Inflammatory macrophage treated with lipopolysaccharide for 4 hours (primary cell): ENCODE measurements at places on chromosomes 5 and 9.
A peak's percentile ranks its signal among the peaks of the same experiment; 100 is the strongest.

GRCh38 chr5:136420168-136420898, 55.0 kb upstream of the TRPC7 start:
- DNase-seq: no peak

DNA sequence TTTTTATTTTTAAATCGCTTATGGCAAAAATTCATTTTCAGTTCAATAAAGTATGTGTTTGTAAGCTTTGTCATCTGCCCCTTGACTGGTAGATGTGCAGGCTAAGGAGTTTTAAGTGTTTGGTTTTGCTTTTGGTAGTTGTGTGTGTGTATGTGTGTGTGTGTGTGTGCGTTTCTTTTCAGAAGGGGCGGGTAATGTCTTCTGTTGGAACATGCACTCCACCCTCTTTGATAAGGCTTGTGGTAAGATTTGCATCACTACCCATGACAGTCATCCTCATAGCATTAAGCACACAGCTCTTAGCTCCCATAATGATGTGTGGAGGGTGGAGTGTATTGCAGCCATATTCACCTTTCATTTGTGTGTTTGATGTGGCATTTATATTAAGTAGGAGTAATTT, 92.1 kb upstream of the FSD1L start:
- DNase-seq: peak; percentile 6

DNA sequence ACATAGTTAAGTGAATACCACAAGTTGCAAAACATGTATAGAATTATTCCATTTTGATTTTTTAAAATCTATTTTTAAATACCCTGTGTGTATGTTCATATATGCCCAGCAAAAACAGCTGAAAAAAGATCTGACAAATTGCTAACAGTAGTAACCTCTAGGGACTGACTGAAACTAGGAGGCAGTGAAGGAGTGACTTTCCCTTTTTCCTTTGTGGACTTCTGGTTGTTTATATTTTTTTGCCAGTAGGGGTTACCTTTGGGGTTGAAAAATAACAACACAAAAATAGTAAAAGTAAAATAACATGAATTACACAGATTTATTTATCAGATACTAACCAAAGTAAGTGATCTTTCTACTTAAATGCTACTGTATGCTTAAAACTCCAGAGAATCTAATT, 2.9 kb downstream of the MEGF9 start:
- peak; percentile 43 for DNase-seq

DNA sequence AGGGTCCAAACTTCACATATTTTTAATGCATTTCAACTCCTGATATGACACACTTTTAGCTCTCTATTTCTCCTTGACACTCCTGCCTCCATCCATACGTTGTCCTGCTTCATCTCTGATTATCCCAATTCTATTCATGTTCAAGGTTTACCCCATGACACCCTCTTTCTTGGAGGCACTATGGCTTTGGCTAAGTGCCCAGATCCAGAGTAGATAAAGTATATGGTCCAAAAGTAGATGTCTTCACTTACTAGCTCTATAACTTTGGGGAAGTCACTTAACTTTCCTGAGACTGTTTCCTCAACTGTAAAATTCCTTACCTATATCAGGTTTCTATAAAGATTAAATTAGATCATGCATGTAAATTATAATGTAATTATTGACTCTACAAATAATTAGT, 36.1 kb downstream of the SLC22A5 start:
- no peak for DNase-seq

DNA sequence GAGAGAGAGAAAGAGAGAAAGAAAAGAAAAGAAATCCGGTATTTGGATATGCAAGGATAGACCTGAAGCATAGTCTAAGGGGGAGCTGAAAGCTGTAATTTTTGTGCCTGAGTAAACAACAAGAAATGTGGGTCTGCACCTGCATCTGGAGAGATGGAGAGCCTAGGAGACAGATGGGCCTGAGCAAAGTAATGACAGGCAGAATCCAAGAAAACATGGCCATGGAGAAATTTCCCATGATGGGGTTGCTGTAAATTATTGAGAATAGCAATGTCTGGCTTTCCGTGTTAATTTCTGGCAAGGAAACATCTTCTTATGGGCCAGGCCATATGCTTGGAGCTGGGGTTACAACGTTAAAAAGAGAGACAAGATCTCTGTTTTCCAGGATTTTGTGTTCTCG, 40.2 kb downstream of the YIPF5 start:
- DNase-seq: no peak

- DNase-seq: peak; percentile 5
These were observed 51.1 kb upstream of the ORM1 start for GRCh38 chr9:114271556-114272510.

DNA sequence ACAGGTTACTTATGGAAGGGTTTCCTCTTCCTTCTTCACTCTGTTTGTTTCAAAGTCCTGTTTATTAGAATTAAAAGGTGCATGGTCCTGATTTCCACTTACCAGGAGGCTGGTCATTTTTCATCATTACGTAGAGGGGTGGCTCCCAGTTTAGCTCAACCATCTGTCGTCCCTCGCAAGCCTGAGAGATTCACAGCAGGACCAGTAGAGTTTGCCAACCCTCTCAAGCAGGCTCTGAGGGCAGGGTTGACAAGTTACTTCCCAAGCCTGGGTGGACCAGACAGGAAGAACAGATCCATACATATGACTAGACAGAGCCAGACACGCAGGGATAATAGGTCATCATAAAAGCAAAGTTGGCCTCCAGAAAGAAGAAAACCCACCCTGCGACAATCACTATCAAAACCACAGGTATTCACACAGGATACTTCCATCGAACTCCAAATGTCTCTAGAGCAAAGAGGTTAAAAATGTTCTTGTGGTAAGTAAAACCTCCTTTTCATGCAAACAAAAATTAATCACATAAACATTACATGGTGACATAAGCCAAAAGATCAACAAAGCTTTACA, 151.9 kb downstream of the ELAVL2 start:
- DNase-seq: no peak

- peak; percentile 86 for DNase-seq
These were observed 269.4 kb upstream of the PTGER4 start for GRCh38 chr5:40410231-40410861.

GRCh38 chr9:118561051-118561450, 808.2 kb downstream of the BRINP1 start:
- DNase-seq: no peak

- no peak for DNase-seq
These were observed 322.1 kb downstream of the DEPDC1B start for GRCh38 chr5:60377826-60378225.

DNA sequence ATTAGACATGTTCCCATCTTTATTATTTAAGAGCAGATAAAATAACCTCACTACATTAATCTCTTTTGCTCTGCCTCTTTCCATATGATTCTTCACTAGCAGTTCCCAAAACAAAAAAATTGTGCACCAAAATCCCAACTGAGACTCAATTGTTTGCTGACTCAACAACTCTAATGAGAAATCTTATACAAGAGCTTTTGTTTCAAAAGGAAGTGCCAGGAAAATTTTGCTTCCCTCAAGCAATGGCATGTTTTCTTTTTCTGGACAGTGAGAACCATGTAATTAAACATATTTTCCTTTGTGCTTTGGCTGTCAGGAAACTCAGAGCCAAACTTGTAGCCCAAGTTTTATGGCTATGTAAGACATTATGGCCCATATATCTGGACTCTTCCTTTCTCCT, 62.0 kb downstream of the TMC1 start:
- no peak for DNase-seq

GRCh38 chr9:110364451-110364850, 26.8 kb upstream of the TXNDC8 start:
- DNase-seq: peak; percentile 30

DNA sequence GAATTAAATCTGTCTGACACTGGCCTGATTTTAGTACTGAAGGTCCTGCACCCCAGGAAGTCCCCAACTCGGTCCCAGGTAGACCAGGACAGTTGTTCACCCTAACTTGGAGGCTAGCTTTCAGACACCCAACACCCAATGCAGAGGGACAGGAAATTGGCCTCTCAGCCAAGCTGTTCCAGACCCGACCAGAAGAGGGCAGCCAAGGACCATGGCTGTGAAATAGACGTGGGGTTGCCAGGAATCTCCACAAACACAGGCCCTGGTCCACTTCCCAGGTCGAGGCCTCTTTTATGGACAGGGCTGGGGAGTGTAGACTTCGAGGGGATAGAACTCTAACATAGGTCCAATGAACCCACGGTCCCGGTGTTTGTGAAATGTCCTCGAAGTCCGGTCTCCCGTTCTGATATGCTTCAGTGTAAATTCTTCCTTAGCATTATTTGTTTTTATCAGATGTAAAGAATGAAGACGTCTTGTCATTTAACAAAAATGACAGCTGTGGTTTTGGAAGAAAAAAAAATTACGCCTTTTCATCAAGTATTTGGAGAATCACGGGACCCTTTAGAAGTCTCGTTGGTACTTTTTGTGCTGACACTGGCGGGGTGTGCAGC, 260.3 kb upstream of the ADAMTS16 start:
- peak; percentile 19 for DNase-seq

GRCh38 chr9:34612788-34613390, 992 bp upstream of the RPP25L start:
- DNase-seq: peak; percentile 79

DNA sequence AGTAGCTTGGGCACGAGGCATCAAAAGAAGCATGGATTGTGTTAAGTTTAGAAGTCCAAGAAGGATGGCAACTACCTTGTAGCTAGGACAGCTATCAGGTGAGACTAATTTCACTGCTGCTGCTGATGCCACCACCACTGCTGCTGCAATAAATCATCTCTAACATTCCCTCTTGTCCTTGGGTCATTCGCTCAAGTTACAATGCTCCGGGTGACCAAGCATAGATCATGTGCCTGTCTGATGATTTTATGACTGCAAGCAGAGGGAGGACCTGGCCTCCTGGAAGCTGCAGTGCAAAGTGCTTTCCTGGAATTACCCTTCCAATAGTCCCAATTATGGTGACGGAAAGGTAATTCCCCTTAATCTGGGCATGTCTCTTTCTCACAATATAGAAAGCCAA, 334.4 kb downstream of the PRELID2 start:
- DNase-seq: no peak

DNA sequence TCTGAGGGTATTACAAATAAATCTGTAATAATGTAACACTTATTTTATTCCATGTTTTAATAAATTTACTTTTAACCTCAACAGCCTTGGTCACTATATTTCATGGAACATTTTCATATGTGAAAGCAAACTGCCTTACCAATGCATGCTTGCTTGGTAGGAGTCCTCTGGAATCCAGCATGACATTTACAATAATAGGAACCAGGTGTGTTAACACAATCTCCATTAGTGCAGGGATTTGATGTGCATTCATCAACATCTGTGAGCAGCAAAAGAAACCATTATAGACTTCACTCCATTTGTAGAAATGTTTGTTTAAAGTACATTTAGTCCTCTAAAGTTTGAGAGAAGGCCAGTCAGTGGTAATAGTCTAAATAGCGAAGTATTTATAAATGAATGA, 159.4 kb downstream of the FBN2 start:
- no peak for DNase-seq

- no peak for DNase-seq
These were observed 255.7 kb upstream of the ACTBL2 start for GRCh38 chr5:57738301-57738700.

GRCh38 chr5:59553992-59554391, 339.5 kb downstream of the PDE4D start:
- DNase-seq: no peak

DNA sequence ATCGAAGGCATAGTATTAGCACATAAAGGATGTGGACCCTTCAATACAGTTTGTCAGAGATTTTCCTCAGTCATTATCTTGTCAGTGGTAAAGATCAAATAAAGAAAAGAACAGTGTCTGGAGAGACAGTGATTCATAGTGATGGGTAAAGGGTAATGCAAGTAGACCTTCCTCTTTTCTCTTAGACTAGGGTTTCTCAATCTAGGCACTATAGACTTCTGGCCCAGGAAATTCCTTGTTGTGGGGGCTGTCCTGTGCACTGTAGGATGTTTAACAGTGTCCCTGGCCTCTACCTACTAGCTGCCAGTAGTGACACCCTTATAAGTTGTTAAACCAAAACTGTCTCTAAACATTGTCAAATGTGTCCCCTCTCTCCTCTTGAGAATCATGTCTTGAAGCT, 6.9 kb downstream of the CAMK4 start:
- peak; percentile 8 for DNase-seq

- no peak for DNase-seq
These were observed 140.5 kb upstream of the IRX4 start for GRCh38 chr5:2023196-2023595.

DNA sequence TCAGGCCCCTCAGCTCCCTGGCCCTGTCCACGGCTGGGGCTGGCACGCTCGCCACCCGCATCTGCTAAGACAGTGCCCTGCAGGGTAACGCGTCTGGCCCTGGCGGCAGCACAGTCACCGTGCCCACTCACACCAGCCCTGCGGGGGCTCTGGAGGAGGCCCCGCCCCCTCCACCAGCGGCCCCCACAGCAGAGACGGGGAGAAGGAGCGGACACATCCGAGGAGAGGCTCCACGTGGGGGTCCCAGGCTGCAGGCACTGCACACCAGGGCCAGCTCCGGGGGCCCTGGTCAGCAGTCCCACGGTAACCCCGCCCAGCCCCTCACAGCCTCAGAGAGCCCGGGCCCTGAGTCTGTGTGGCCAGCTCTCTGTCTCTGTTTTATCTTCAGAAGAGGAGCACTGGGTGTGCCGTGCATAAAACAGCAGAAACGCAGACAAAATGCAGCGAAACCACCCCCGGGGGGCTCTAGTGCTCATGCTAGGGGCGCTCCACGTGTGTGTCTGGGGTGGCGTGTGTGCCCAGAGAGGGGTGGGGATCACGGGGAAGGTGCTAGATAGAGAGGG, 47.5 kb upstream of the NRARP start:
- no peak for DNase-seq
